IPS DF 19.7 (cell line): ENCODE measurements at places on chromosomes 4 and X.

GRCh38 chrX:124507246-124507645 lies 160.9 kb downstream of the SH2D1A start:
- no peak for DNase-seq

DNA sequence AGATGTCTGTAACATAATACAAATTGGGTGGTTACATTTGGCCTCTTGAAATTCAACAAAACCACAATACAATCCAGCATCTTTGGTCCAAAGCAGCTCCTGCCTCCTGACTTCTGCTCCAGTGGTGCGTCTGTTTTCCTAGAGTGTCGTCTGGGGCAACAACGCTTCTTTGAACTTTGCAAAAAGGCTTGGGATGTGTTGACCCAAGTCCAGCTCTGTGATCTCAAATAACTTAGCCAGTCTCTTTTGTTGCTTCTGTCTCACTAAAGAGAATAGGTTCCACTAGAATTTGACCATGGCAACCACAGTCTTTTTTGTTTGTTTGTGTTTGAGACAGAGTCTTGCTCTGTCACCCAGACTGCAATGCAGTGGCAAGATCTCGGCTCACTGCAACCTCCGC lies 324.0 kb downstream of the DHRSX start:
- DNase-seq: no peak

- DNase-seq: no peak
These were observed 157.3 kb downstream of the PRDM5 start for GRCh38 chr4:120765260-120765680.

DNA sequence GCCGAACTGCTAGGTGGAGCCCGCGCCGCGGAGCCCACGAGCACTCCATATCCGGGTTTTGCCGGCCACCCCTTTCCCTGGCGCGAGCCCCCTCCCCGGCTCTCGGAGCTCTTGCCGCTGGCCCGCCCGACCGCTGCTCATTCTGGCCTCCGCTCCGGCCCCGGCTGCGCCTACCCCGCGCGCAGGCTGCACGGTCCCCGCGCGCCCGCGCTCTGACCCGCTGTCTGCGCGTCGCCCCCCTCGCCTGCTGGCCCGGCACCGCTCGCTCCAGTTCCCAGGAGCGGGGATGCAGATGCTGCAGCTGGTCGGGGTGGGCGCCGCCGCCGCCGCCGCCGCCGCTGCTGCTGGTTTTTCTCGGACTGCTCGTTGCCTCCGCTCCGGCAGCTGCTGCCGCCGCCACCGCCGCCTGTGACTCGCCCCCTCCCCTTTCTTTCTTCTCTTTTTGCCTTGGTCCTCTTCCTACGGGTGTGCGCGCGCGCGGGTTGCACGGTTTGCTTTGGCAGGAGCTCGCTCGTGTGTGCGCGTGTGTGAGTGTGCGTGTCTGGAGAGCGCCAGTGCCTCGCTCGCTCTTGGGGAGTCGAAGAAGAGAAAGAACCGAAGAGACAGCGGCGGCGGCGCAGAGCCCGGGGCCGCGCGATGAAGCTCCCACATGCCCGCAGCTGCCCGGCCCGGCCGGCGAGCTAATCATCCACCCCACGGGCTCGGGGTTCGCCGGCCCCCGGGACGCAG lies at the start of gene ADGRL3:
TSS of gene ADGRL3 (plus strand) at position 140 of the 729 bp plus-strand sequence.
- DNase-seq: no peak

- no peak for DNase-seq
These were observed 114.6 kb upstream of the CBR4 start for GRCh38 chr4:169124661-169125060.

- DNase-seq: no peak
These were observed 766.9 kb upstream of the IGFBP7 start for GRCh38 chr4:57877047-57877458.

DNA sequence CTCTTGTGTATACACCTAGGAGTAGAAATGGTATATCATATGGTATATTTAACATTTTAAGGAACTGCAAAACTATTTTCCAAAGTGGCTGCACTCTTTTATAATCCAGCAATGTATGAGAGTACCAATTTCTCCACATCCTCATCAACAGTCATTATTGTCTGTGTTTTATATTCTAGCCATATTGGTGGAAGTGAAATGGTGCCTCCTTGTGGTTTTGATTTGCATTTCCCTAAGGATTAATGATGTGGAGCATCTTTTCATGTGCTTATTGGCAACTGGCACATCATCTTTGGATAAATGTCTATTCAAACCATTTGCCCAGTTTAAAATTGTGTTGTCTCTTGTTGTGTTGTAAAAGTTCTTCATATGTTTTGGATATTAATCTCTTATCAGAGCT lies 9.6 kb downstream of the BMP15 start:
- no peak for DNase-seq

DNA sequence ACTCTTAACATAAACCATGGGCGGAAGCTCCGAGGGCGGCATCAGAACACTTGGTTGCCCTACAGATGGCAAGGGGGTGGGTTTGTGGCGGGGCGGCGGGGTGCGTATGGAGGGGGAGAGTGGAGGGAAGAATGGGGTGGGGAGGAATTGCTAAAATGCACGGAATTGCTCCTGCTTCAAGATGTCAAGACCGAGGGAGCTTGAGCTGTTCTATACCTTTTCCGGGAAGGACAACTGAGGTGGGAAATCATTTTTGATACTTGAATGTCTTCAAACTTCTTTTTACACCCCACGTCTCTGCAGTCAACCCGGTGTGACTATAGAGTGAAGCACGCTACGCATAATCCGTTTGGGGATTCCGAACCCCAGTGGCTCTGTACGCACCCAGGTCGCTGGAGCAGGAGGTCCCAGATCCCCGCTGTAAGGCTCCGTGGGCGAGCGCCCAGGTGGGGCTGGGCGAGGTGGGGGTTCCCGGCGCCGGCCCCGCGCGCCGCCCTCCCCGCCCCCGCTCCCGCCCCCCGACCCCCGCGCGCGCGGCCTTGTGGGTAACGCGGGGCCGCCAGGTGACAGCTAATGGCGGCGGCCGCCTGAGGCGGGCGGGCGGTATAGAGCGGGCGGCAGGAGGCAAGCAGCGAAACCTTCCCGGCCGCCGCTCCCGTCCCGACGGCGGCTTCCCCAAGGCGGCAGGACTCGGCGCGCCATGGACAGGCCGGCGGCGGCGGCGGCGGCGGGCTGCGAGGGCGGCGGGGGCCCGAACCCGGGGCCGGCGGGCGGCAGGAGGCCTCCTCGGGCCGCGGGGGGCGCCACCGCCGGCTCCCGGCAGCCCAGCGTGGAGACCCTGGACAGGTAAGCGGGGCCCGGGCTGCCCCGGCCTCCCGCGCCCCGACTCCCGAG lies at the start of gene MTMR1:
TSS of gene MTMR1 (plus strand) at position 566 of the 894 bp plus-strand sequence. CDS start at position 701, 135 bp downstream.
- no peak for DNase-seq

GRCh38 chr4:124230268-124230667 lies 482.3 kb downstream of the ANKRD50 start:
- DNase-seq: no peak
